IPS DF 19.7 (cell line): ENCODE measurements at places on chromosomes 5 and 9.
A peak's percentile ranks its signal among the peaks of the same experiment; 100 is the strongest.

DNA sequence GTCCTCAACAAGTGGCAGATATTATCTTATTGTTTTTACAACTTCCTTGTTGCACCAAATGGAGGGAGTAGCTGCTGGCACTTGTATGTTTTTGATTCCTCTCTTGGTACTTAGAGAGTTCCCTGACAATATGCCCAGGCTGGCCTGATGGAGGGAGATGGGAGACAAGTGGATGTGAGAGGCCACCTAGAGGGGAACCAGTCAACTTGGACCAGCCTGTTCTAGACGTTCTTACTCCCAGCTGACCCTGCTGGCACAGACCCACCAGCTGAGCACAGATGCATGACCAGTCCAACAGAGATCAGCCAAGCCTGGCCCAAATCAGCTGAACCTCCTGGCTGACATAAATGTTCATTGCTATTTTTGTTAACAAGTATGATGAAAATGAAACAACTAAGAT, 60.9 kb upstream of the GDNF start:
- DNase-seq, result peak; percentile 15

DNA sequence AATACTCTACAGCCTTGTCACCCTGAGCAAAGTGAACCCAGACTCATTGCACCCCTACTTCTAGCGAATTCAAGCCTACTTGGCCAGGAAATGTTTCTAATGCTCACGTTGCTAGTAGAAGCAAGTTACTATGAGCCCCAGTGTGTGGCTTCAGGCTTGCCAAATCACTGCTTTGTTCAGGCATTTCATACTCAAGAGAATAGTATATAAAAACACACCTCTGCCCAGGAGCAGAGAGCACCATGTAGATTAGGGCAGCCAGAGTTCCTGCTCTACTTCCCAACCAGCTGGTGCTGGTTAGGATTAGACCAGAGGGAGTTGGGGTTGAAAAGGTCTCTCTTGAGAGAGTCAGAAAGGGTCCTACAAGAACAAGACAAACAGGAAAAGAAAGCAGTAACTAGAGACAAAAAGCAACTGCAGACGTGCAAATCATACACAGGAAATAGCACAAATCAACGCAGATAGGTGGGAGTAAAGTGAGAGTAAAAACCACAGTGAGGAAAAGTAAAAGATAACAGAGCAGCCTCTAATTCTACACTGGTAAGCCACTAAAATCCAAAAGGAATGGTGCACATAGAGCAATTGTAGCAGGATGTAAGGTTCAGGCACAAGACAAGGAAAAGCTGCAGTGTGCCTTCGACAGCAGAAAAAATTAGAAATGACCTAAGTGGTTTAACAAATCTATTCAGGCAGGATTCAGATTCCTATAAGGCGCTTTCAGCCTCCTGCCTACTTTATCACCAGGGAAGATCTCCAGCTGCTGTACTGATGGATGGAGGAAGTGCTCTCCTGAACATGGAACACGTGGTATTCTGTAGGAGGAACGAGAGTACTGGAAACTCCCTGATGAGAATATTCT, 49.6 kb upstream of the KIF2A start:
- DNase-seq, result no peak

DNA sequence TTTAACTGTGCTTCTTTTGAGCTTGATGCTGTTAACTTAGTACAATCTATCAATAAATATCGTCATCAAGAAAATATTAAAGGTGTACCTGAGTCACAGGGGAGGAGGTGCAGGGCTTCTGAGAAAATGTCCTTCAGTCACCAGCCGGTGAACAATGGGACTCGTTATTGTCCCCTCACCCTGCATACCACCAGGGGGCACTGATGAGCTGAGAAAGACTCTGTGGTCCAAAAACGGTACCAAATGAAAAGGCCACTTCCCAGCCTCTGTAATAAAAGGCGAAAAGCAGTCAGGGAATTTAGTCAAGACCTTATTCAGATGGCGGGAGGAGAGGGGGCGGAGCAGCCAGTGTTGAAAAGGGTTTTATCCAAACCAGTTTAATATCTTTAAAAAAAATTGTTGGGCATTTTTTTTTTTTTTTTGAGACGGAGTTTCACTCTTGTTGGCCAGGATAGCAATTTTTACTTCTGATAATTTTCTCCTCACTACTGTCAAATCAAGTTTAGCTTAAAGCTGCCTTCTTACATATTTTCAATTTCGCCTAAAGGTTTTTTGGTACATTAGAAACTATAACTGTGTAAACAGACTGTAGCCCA, 271.9 kb upstream of the ADAMTS16 start:
- DNase-seq, result no peak

DNA sequence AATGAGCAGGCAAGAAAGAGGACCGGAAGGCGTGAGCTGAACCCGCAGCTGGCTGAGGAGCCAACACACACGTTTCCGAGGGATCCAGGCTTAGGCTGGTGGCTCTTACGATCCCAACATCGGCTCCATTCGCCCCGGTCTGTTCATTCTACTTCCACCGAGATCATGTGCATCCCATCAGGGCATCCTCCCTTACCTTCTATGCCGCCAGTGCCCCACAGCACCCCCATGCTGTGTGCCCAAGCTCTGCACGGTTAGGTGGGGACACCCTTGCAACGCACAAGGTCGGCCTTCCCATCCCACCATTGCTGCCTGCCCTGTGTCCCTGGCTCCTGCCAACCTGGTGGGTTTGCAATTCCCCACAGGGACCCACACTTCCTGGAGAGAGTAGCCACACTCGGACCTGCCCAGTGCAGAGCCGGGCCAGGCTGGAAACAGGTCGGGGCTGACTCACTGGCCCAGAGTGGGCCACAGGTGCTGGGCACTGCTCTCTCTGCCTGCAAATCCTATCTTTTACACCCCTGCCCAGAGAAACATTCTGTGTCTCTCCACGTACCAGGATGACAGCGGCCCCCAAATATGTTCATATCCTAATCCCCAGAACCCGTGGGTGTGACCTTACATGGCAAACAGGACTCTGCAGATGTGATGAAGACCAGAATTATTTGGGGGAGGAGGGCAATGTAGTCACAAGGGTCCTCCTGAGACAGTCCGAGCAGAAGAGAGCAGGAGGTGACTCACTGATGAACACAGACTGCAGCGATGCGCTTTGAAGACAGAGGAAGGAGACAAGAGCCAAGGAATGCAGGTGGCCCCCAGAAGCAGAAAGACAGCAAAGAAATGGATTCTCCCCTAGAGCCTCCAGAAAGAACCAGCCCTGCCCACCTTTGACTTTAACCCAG, 182.2 kb downstream of the AUH start:
- no peak for DNase-seq

- DNase-seq, result no peak
These were observed 219.2 kb downstream of the EBF1 start for GRCh38 chr5:158880483-158881001.

GRCh38 chr9:128724744-128725211, 851 bp upstream of the ZDHHC12 start:
- DNase-seq, result peak; percentile 93

DNA sequence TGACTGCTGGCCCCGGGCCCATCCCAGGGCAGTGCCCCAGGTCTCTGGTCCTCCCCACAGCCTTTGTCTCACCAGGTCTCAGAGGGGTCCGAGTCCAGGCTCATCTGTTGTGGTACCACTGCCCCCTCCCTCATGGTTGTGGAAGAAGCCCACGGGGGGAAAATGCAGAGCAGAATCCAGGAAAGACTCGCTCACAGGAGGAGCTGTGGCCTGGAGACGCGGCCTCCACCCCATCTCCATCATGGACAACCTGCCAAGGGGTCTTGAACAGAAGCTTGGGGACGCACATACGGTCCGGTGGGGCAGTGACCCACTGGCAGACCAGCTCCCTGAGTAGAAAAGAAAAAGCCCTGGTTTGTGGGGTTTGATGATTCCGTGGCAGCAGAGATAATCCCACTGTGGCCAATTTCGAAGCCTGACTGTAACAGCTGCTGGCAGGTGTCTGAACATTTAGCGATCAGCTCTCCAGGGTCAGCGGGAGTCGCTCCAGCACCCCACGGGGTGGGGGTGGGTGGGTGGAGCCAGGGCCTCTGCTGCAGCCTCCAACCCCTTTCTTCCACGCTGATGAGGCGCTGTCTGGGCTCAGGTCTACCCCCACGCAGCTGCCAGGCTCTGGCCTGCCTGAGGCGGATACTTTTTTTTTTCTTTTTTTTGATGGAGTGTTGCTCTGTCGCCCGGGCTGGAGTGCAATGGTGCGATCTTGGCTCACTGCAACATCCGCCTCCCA, 1.9 kb upstream of the GRIN1 start:
- no peak for DNase-seq

DNA sequence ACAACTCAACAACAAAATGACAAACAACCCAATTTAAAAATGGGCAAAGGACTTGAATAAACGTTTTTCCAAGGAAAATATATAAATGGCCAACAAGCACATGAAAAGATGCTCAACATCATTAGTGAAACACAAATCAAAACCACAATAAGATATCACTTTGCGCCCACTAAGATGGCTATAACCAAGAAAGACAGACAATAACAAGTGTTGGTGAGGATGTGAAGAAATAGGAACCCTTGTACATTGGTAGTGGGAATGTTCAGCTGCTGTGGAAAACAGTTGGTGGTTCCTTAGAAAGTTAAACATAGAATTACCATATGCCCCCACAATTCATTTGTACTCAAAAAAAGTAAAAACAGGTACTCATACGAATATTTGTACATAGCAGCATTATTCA, 39.2 kb upstream of the WDR41 start:
- no peak for DNase-seq

- no peak for DNase-seq
These were observed 237.7 kb downstream of the SYK start for GRCh38 chr9:91039125-91039834.

DNA sequence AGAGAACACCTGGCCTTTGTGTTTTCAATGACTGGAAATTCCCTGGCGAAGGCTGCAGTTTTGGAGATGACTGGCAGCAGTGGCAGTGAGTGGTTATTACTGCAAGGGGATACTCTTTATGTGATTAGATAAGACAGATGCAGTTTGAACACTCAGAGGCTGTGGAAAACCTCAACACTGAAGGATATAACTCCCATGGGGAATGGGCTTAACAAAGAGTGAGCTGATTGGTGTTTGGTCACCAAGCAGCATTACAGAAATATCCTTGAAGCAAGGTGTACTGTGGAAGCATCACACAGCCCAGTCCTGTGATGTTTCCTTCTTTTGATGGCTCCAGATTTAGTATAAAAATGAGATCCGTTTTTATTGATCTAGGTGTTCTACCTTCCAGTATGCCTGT, 490.7 kb upstream of the PTPRD start:
- DNase-seq, result no peak

- DNase-seq, result no peak
These were observed 51.0 kb downstream of the PTPDC1 start for GRCh38 chr9:94135222-94135621.

GRCh38 chr9:90855208-90855902, 53.7 kb downstream of the SYK start:
- no peak for DNase-seq

DNA sequence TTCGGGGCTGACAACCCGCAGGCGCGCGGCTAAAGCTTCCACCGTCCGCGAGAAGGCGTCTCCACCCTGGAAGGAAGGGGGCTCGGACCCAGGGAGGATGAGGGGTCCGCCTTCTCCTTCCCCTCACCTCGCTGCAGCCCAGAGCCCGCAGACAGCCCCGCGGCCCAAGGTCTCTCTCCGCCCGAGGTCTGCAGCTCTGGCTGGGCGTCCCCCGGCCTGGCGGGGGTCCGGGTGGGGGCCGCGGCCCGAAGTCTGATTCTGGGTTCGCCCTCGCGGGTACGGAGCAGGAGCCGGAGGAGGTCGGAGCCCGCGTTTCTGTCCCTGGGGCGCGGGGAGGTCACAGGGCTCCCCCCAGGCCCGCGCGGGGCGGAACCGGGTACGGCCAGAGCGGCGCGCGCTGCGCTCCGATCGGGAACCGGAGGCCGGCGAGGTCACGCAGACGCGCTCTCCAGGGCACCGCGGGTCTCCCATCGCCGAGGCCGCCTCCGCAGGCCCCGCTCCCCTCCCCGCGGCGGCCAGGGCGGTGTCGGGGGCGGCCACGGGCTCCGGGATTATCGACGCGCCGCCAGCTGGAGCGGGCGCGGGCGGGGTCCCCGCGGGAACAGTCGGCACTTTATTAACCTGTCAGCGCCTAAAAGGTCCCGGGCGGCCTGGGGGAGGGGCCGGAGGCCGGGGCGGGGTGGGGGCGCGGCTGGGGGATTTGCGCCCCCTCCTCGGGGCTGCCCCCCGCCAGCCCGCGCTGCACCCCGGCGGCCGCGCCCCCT, 11.6 kb downstream of the LHX3 start:
- DNase-seq, result no peak

DNA sequence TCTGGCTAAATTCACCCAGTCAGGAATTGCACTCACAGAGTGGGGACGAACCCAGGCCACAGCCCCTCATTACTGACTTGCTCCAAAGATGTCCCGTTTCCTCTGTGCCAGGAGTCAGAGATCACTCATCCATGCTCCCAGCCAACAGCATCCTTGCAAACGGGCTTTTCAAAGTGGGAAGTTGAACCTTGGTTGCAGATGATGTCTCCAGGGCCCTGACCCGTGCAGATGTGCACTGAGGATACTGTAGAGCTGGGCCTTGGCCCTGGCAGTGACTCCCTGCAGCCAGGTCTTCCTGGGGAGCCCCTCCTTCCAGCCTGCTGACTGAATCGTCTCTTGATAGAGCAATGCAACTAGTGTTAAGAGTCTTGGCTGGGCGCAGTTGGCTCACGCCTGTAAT, 22.3 kb downstream of the TCF7 start:
- no peak for DNase-seq

DNA sequence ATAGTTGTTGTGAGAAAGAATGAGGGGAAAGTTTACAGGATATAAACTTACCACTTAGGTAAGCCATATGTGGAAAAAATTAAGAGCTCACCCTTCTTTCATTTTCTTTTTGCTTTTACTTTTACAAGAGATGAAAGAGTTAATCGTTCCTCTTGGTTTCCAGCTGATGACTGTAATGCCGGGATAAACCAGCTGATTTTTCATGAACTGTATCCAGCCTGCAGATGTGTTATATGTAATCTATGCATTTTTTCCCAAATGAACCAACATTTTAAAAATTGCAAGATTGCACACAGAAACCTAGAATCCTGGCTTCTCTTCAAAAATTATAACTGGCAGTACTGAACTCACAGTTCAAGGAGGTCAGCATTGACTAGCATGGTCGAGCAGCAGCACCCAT, 185.9 kb downstream of the GRIA1 start:
- DNase-seq, result no peak

- DNase-seq, result no peak
These were observed 91.7 kb downstream of the KIAA0825 start for GRCh38 chr5:94526706-94527105.

- no peak for DNase-seq
These were observed 70.2 kb downstream of the SEMA4D start for GRCh38 chr9:89427621-89428221.
